SJSA1 (cell line): ENCODE measurements at places on chromosomes 16 and 17. TPM values are rescaled to one million over a fixed set of nuclear protein-coding genes. Genes with fewer than 3 reads are reported as not detected.

The CCL23 gene
- total RNA-seq = not detected in 2 replicates

- no peak overlapping the region for H3K27ac ChIP-seq
- no peak for DNase-seq
- H3K36me3 ChIP-seq = peaks cover 32% of the 10 kb centered on the region
- no peaks in the 10 kb centered on the region for H3K27me3 ChIP-seq
These were observed 17.0 kb downstream of the SP2 start for GRCh38 chr17:47913050-47913449.

DNA sequence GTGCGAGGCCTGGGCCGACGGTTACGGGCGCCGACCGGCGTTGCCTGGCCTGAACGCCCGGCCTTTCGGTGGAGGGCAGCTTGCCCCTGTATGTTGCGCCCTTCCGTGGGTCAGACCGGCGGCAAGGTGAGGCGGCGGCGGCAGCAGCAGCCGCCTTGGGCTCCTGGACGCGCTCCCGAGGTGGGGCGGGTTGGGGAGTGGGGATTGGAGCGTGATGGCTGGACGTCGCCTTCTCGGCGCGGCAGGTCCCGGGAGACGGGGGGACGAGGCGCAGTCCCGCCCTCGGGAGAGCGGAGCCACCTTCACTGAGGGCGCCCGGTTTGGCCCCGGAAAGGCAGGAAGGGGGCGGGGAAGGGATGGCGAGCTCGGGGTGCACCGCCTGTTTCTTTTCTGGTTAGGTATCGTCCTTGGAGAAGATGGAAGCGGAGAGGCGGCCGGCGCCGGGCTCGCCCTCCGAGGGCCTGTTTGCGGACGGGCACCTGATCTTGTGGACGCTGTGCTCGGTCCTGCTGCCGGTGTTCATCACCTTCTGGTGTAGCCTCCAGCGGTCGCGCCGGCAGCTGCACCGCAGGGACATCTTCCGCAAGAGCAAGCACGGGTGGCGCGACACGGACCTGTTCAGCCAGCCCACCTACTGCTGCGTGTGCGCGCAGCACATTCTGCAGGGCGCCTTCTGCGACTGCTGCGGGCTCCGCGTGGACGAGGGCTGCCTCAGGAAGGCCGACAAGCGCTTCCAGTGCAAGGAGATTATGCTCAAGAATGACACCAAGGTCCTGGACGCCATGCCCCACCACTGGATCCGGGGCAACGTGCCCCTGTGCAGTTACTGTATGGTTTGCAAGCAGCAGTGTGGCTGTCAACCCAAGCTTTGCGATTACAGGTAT, 671 bp downstream of the DGKE start:
- no peaks in the 10 kb centered on the region for H3K27me3 ChIP-seq
- peaks cover 23% of the 10 kb centered on the region for H3K4me1 ChIP-seq
- H3K27ac ChIP-seq = peak overlapping the region; percentile 25
- H3K36me3 ChIP-seq = peaks cover 28% of the 10 kb centered on the region
- H3K4me3 ChIP-seq = peak overlapping the region; percentile 86

- DNase-seq = no peak
- no peaks in the 10 kb centered on the region for H3K36me3 ChIP-seq
- H3K4me1 ChIP-seq = peaks cover 31% of the 10 kb centered on the region
- no peaks in the 10 kb centered on the region for H3K27me3 ChIP-seq
These were observed 81.8 kb upstream of the TOB1 start for GRCh38 chr17:50947782-50948543.

The ABCC3 gene
- total RNA-seq = 7.6 and 9.6 TPM in 2 replicates

DNA sequence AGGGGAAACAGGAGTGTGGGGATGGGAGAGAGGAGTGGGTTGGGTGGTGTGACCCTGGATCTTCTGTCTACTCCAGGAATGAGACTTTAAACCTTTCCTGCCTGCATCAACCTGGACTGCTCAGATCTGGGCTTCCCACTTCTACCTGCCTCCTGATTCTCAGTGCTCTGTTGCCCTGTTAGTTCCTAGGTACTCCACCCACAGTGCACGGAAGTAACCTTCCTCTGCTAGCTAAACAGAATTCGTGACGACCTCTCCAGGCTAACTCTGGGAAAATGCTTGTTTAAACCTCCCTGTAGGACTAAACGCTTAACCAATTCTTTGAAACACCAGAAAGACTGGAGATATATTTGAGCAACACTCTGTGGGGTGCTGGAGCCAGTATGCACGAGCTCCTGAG, 83.4 kb upstream of the CLEC3A start:
- no peak overlapping the region for H3K27ac ChIP-seq
- H3K4me3 ChIP-seq = no peak overlapping the region
- no peaks in the 10 kb centered on the region for H3K36me3 ChIP-seq
- no peaks in the 10 kb centered on the region for H3K27me3 ChIP-seq
- no peaks in the 10 kb centered on the region; the same call in 1 of the 2 replicates for H3K4me1 ChIP-seq
